ENCODE measurements at places on chromosomes 3 and 15.

- H3K4me1 ChIP-seq: no peaks in the 10 kb centered on the region
- no peaks in the 10 kb centered on the region for H3K27me3 ChIP-seq
- H3K36me3 ChIP-seq: no peaks in the 10 kb centered on the region
- no peak overlapping the region for H3K4me3 ChIP-seq
- DNase-seq: no peak
Observed at GRCh38 chr3:181292984-181293383, 303.4 kb upstream of the DNAJC19 start.

- peak overlapping the region; percentile 64 for H3K4me3 ChIP-seq
- H3K27ac ChIP-seq: no peak overlapping the region
- H3K27me3 ChIP-seq: no peaks in the 10 kb centered on the region
Observed at GRCh38 chr3:123447416-123447748, 1.5 kb downstream of the ADCY5 start.

GRCh38 chr3:81666502-81667121, 94.8 kb downstream of the GBE1 start:
- H3K36me3 ChIP-seq: peaks cover 3% of the 10 kb centered on the region
- DNase-seq: no peak
- H3K4me3 ChIP-seq: no peak overlapping the region
- H3K4me1 ChIP-seq: no peaks in the 10 kb centered on the region

- no peak for DNase-seq
- peak overlapping the region; percentile 19 for H3K27ac ChIP-seq
- no peak overlapping the region for H3K4me3 ChIP-seq
Observed at GRCh38 chr15:49644364-49644794, 23.5 kb downstream of the DTWD1 start.

DNA sequence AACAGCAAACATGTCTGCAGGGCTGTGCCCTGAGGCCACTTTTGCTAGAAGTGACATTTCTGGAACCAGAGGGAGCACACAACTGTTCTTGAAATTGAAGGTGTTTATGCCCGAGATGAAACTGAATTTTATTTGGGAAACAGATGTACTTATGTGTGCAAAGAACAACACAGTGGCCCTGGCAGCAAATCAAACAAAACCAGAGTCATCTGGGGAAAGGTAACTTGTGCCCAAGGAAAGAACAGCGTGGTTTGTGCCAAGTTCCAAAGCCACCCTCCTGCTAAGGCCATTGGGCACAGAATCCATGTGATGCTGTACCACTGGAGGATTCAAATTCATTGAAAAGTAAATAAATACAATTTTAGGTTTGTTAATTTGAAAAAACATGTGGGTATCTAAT, 31.2 kb upstream of the RARRES1 start:
- H3K4me1 ChIP-seq: peaks cover 23% of the 10 kb centered on the region
- H3K4me3 ChIP-seq: no peak overlapping the region
- no peaks in the 10 kb centered on the region for H3K27me3 ChIP-seq
- DNase-seq: no peak
- no peaks in the 10 kb centered on the region for H3K36me3 ChIP-seq
- peak overlapping the region; percentile 3 for H3K27ac ChIP-seq

DNA sequence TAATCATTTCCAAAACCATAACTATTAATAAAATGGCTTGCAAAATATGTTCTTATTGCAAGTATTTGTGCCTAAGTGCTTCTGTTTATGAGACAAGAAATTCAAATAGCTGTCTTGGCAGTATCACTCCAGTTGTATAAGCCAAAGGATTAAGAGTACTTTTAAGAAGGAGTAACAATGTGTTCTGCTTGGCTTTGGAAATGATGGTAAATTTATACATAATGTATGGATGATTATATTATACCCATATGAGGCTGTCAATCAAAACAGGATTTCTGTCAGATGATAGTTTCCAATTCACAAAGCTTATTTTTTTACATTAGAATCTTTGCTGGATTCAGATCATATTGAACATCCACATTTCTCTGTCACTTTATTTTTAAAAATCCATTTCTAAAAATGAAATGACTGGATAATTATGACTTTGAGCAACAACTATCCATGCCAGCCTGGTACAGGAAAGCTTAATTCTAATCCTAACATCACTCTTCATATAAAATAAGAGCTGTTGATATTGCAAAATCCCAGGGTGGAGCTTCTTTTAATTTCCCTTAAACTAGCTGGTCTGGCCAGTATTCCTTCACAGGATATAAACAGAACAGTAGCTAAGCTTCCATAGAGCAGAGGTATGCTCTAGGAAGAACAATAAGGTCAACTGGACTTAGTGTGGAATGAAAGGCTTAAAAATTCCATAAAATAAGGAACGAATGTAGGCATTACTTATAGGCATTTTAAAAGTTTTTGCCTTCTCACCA, 30.0 kb upstream of the ZNF280D start:
- H3K4me3 ChIP-seq: no peak overlapping the region
- peak; percentile 20 for DNase-seq
- H3K27ac ChIP-seq: peak overlapping the region; percentile 65
- peaks cover 49% of the 10 kb centered on the region for H3K4me1 ChIP-seq
- no peaks in the 10 kb centered on the region for H3K36me3 ChIP-seq

DNA sequence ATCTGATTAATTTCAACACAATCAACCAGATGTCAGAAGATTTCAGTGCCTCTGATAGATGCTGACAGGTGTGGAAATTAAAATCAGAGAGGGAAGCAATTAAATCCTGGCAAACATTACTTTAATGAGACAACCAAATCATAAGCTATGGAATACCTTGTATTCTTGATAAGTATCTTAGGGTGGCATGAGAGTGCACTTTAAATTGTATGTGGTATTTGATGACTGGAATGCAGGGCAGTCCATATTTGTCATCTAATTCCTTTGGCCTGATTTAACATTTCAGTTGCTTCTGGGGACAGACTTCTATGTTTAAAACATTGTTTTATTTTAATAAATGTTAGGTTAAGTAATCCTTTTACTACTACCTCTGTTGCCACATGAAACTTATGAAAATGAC, 184.1 kb downstream of the LPP start:
- H3K4me3 ChIP-seq: no peak overlapping the region
- peaks cover 47% of the 10 kb centered on the region for H3K4me1 ChIP-seq
- no peaks in the 10 kb centered on the region for H3K27me3 ChIP-seq
- no peak for DNase-seq

DNA sequence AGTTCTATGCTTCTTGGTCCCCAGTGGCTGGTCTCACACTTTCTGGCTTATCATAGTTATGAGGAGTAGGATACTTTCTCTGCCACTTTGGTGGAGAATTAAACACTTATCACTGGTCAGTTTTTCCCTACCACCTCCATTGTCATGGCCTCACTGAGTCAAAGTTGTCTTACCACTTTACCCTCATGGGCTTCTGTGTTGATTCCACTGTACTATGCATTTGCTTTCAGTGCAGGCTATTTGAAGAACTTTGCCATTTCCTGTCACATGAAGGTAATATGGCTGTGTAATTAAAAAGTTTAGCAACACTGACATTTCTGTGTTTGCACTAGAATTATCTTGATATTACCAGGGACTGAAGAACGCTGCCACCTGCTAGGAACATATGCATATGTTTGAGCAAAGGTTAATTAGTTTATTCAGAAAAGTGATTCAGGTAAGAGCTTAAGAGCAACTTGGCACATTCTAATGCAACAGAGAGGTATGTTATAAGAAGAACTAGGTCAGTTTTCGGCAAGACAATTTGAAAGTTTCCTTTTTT, 377.3 kb downstream of the PDCD6IP start:
- no peaks in the 10 kb centered on the region for H3K36me3 ChIP-seq
- no peak overlapping the region for H3K27ac ChIP-seq
- H3K4me1 ChIP-seq: no peaks in the 10 kb centered on the region
- no peaks in the 10 kb centered on the region for H3K27me3 ChIP-seq
- peak; percentile 42 for DNase-seq

GRCh38 chr15:81107889-81108288, 26.2 kb upstream of the CFAP161 start:
- H3K27me3 ChIP-seq: no peaks in the 10 kb centered on the region
- no peaks in the 10 kb centered on the region for H3K4me1 ChIP-seq
- H3K4me3 ChIP-seq: no peak overlapping the region
- DNase-seq: no peak
- H3K27ac ChIP-seq: no peak overlapping the region
- H3K36me3 ChIP-seq: no peaks in the 10 kb centered on the region

DNA sequence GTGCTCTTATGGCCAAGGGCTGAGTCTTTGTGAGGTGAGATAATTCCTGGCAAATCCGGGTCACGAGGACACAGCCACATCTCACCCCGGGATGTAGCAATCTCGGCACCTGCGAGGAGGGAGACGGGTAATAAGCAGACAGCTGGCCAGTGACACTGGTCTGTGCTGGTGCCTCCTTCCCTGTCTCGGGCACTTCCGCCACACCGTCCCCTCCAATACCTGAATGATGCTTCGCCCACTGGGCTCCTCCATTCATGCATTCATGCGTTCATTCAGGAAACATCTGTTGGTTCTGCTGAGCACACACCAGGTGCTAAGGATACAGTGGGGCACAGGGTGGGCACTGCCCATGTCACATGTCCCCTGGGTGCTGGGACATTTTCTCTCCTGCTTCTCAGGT, 60.1 kb downstream of the ATP10A start:
- no peaks in the 10 kb centered on the region for H3K27me3 ChIP-seq
- H3K4me1 ChIP-seq: peaks cover 8% of the 10 kb centered on the region
- DNase-seq: no peak

GRCh38 chr3:172155897-172156585, 116.7 kb downstream of the FNDC3B start:
- no peak overlapping the region for H3K4me3 ChIP-seq
- no peaks in the 10 kb centered on the region for H3K27me3 ChIP-seq
- peak; percentile 85 for DNase-seq
- peaks cover 69% of the 10 kb centered on the region for H3K4me1 ChIP-seq
- no peaks in the 10 kb centered on the region for H3K36me3 ChIP-seq
- peak overlapping the region; percentile 33 for H3K27ac ChIP-seq

- H3K4me3 ChIP-seq: no peak overlapping the region
- H3K36me3 ChIP-seq: no peaks in the 10 kb centered on the region
- no peak for DNase-seq
- H3K27me3 ChIP-seq: no peaks in the 10 kb centered on the region
- peaks cover 14% of the 10 kb centered on the region for H3K4me1 ChIP-seq
Observed at GRCh38 chr3:52792413-52792812, 2.2 kb upstream of the ITIH3 start.

- no peaks in the 10 kb centered on the region for H3K4me1 ChIP-seq
- H3K36me3 ChIP-seq: no peaks in the 10 kb centered on the region
- no peak overlapping the region for H3K4me3 ChIP-seq
- H3K27me3 ChIP-seq: no peaks in the 10 kb centered on the region
- no peak overlapping the region for H3K27ac ChIP-seq
- no peak for DNase-seq
Observed at GRCh38 chr15:88334436-88334835, 77.9 kb upstream of the NTRK3 start.

DNA sequence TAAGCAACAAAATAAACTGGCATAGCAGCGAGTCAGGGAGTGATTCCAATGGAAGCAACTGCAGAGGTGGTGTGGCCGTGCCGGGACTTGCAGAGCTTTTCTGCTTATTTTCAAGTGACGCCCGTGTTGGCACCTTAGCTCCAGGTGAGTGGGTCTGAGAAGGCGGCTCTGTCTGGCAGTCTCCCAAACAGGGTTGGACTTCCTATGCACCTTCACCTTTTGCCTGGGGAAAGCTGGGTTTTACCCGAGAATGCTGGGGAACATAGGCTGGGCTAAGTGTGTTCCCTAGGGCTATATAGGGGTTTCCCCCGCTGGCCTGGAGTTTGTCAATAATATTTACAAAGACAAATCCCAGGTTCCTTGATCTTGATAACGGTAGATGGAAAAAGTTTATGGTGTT, 179.9 kb upstream of the TBL1XR1 start:
- no peak overlapping the region for H3K4me3 ChIP-seq
- no peaks in the 10 kb centered on the region for H3K27me3 ChIP-seq
- H3K27ac ChIP-seq: no peak overlapping the region
- peaks cover 1% of the 10 kb centered on the region for H3K4me1 ChIP-seq

- peaks cover 52% of the 10 kb centered on the region for H3K4me1 ChIP-seq
- peak; percentile 95 for DNase-seq
- H3K36me3 ChIP-seq: no peaks in the 10 kb centered on the region
- H3K27ac ChIP-seq: peak overlapping the region; percentile 83
- H3K4me3 ChIP-seq: peak overlapping the region; percentile 61
Observed at GRCh38 chr15:93072411-93073394, 16.3 kb downstream of the RGMA start.

- peak; percentile 90 for DNase-seq
- peaks cover 54% of the 10 kb centered on the region for H3K4me1 ChIP-seq
Observed at GRCh38 chr15:40323239-40323952, at the start of gene INAFM2. Gene INAFM2, plus strand, starts transcription at chr15:40323692. Its CDS starts 364 bp downstream, at chr15:40324056.

GRCh38 chr3:175066617-175067415, 207.7 kb downstream of the NAALADL2 start:
- no peaks in the 10 kb centered on the region for H3K4me1 ChIP-seq
- no peak overlapping the region for H3K27ac ChIP-seq
- no peak overlapping the region for H3K4me3 ChIP-seq
- H3K36me3 ChIP-seq: no peaks in the 10 kb centered on the region
- no peak for DNase-seq
- no peaks in the 10 kb centered on the region for H3K27me3 ChIP-seq
